Heart left ventricle (tissue), 16 donors: ENCODE measurements at places on chromosomes 2 and 18. TPM values are rescaled to one million over a fixed set of nuclear protein-coding genes. Genes with fewer than 3 reads are reported as not detected.

- peak within 1 kb of the TSS; percentile 13 for H3K27ac ChIP-seq
- DNase-seq, result no peak
- no peaks in the 10 kb centered on the region for H3K27me3 ChIP-seq
Observed at GRCh38 chr2:218607436-218608115, at the start of gene PLCD4. TSS of gene PLCD4 (plus strand) at chr2:218607899. CDS start at chr2:218615740, 7,841 bp downstream.

GRCh38 chr2:229162015-229162414 lies 109.1 kb downstream of the PID1 start:
- no peak overlapping the region for H3K27ac ChIP-seq
- H3K4me3 ChIP-seq, result no peak overlapping the region
- H3K36me3 ChIP-seq, result no peaks in the 10 kb centered on the region

DNA sequence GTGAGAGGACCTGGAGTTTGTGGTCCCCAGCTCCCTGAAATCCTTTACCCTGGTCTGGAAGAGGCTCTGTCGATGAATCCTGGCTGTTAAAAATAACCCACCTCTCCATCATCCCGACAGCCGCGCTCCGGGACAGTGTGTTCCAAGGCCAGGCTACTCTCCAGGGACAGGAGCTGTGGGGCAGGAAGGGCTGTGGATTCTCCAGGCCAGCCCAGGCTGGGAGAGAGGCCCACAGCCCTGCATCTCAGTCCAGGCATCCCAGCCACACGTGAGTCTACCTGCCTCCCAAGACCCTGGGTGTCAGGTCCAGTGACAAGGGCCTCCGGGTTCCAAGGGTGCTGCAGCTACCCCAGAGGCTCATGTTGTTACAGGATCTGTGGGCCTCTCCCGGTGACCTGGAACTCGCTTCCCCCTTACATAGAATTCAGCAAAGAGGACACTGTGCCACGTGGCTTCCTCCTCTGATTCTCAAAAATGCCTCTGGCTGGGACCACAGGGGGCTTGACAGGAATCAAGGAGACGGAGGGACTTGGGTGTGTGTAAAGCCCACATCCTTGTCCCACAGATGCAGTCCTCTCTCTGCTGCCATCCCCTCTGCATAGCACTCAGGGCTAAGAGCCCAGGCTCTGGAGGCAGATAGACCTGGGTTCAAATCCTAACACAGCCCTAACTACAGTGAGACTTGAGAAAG lies 17.3 kb downstream of the ADRA2B start:
- peaks cover 32% of the 10 kb centered on the region for H3K4me1 ChIP-seq
- H3K4me3 ChIP-seq, result no peak overlapping the region
- H3K27ac ChIP-seq, result peak overlapping the region; percentile 75
- H3K36me3 ChIP-seq, result no peaks in the 10 kb centered on the region

DNA sequence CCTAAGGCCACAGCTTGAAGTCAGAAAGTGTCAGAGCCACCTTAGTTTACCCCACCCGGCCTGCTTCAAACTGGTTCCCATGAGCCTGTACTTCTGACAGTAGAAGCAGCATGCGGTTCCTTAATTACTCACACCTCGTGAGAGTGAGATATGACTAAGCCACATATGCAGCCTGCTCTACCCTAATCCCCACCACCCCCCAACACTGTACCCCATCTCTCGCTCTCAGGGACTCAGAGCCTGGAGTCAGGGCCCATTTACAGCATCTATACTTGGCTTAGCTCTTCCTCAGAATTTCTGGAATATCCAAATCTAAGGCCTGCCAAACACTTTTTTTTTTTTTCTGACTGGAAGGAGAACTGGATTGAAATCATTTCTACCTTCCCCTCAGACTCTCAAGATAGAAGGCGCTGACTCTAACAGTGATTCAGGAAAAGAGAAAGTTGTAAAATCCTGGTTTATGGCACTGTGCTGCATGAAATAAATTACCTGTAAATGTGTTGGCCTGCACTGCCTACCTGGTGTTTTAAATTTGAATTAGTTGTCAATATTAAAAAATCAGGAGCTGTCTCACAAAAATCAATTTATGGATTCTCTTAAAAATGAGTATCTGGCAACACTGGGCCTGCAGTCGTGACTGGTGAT lies 360.0 kb downstream of the RND3 start:
- no peaks in the 10 kb centered on the region for H3K4me1 ChIP-seq
- H3K27me3 ChIP-seq, result no peaks in the 10 kb centered on the region
- H3K27ac ChIP-seq, result no peak overlapping the region
- H3K4me3 ChIP-seq, result no peak overlapping the region

DNA sequence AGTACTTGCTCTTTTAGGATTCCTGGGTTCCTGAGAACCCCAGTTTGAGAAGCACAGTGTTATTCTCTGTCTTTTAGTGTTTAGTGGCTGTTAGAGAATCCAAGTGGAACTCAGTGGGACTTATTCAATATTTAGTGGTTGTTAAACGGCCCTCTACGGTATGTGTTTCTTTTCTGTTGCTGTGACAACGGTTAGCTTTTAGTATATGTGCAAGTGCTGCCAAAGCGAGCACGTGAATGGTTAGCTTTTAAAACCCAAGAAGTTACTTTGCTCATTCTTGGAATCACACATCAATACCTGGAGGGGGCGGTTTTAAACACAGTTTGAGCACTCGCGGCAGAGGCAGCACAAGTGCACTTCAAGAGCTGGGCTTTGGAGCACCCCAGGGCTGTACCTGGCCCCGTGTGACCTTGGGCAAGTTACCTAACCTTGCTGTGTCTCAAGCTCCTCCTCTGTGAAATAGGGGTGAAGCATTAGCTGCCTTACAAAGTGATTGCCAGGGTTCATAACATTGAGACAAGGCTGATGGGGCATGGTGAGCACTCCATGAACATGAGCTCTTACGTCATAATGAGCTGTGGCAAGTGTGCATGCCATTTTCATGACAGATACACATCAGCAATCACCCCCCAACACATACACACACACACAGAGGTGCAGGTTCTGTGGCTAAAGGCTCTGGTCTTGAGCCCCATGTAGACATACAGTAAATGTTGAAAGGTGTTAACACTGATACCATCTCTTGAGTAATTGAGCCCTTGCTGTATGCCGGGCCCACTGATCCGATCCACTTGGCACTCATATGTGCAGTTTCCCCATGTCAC lies 234.1 kb downstream of the ALPK2 start:
- DNase-seq, result no peak
- no peaks in the 10 kb centered on the region for H3K27me3 ChIP-seq
- H3K27ac ChIP-seq, result no peak overlapping the region
- peaks cover 22% of the 10 kb centered on the region for H3K36me3 ChIP-seq
- peaks cover 19% of the 10 kb centered on the region for H3K4me1 ChIP-seq

GRCh38 chr2:86566158-86566820 lies 3.0 kb upstream of the CHMP3 start:
- no peak overlapping the region for H3K27ac ChIP-seq
- no peak overlapping the region for H3K4me3 ChIP-seq
- no peaks in the 10 kb centered on the region for H3K27me3 ChIP-seq
- DNase-seq, result no peak
- no peaks in the 10 kb centered on the region for H3K36me3 ChIP-seq

DNA sequence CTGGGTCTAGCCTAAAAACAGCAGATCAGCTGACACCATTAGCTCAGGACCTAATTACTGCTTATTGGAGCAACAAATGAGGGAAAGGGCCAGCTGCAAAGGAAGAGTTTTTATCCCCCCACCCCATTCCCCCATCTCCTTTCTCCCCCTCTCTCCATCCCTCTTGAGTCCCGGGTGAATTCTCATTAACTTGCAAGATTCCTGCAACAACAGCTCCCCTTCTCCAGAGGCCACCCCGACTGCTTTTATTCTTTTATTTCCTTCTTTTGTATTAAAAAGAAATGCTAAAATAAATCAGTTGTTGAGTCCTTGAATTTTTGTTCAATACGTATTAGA lies 473 bp upstream of the NOL4 start:
- no peak overlapping the region for H3K4me3 ChIP-seq
- no peak for DNase-seq
- peaks cover 4% of the 10 kb centered on the region for H3K4me1 ChIP-seq

- no peaks in the 10 kb centered on the region for H3K27me3 ChIP-seq
- H3K4me3 ChIP-seq, result no peak overlapping the region
- H3K27ac ChIP-seq, result no peak overlapping the region
- no peaks in the 10 kb centered on the region for H3K4me1 ChIP-seq
- no peak for DNase-seq
Observed at GRCh38 chr2:121233486-121234110, 51.4 kb downstream of the TFCP2L1 start.

DNA sequence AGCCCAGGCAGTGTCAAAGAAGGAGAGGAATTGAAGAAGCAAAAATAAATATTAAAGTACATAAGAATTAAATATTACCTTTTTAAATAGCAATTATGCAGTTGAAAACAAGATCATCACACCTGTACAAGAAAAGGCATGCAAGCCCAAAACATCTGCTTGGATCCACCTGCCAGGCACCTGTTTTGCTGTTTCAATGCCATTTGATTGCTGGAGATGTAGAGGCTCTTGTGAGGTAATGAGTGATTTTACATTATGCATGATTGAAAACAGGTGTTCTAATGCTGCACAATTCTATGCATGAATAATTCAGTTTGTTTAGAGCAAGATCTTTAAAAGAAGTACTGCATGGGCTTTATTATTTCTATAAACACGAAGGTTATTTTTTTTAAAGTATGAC lies 700.6 kb upstream of the ZEB2 start:
- no peak for DNase-seq
- H3K36me3 ChIP-seq, result no peaks in the 10 kb centered on the region
- no peak overlapping the region for H3K27ac ChIP-seq

GRCh38 chr2:73131807-73132206 lies 19.1 kb upstream of the RAB11FIP5 start:
- H3K36me3 ChIP-seq, result no peaks in the 10 kb centered on the region
- no peak overlapping the region for H3K27ac ChIP-seq
- no peaks in the 10 kb centered on the region for H3K27me3 ChIP-seq
- H3K4me1 ChIP-seq, result no peaks in the 10 kb centered on the region
- no peak overlapping the region for H3K4me3 ChIP-seq
- DNase-seq, result no peak

DNA sequence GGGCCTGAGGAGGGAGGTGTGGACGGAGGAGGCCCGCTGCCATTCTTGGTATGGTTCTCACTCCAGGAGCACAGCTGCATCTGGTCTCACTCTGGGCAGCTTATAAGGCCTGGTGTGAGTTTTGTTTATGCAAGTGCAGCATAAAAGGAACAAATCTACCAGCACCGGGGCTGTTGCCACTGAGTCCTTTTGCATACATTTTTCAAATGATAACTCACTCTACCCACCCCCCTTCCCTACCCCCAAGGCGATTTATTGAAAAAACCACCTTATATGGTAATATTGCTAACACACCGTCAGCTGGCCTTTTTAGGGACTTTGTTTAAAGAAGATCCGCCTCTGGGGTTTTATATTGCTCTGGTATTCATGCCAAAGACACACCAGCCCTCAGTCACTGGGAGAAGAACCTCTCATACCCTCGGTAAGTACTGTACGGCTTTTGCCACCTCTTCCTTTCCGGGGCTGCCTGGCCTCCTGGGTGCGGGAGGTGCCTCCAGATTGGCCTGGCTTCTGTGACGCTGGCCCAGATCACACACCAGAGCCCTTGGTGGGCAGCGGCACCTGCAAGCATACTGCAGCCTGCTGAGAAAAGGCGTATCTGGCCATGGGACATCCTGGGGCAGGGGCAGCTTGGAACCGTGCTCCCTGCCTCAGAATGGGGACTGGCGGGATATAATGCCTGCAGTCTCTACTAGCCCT lies at the start of gene ACTG2:
Gene ACTG2, plus strand, starts transcription at position 378 of the 699 bp plus-strand sequence. CDS start 8,304 bp downstream, outside the sequence.
- no peaks in the 10 kb centered on the region for H3K27me3 ChIP-seq
- peaks cover 12% of the 10 kb centered on the region for H3K4me1 ChIP-seq
- no peak within 1 kb of the TSS for H3K4me3 ChIP-seq
- H3K36me3 ChIP-seq, result no peaks in the 10 kb centered on the region
- no peak within 1 kb of the TSS for H3K27ac ChIP-seq
- DNase-seq, result no peak

GRCh38 chr2:96665083-96665569 lies 22.6 kb downstream of the FER1L5 start:
- H3K36me3 ChIP-seq, result no peaks in the 10 kb centered on the region
- no peaks in the 10 kb centered on the region for H3K4me1 ChIP-seq
- no peak overlapping the region for H3K4me3 ChIP-seq
- H3K27me3 ChIP-seq, result no peaks in the 10 kb centered on the region
- H3K27ac ChIP-seq, result peak overlapping the region; percentile 23
- DNase-seq, result peak; percentile 35

- peak overlapping the region; percentile 25 for H3K27ac ChIP-seq
- H3K4me3 ChIP-seq, result no peak overlapping the region
- H3K27me3 ChIP-seq, result no peaks in the 10 kb centered on the region
Observed at GRCh38 chr2:237872178-237872887, 12.9 kb downstream of the RAMP1 start.

GRCh38 chr2:107412981-107413380 lies 413.7 kb upstream of the RGPD4 start:
- no peak overlapping the region for H3K27ac ChIP-seq
- no peaks in the 10 kb centered on the region for H3K27me3 ChIP-seq
- no peaks in the 10 kb centered on the region for H3K36me3 ChIP-seq
- H3K4me3 ChIP-seq, result no peak overlapping the region

DNA sequence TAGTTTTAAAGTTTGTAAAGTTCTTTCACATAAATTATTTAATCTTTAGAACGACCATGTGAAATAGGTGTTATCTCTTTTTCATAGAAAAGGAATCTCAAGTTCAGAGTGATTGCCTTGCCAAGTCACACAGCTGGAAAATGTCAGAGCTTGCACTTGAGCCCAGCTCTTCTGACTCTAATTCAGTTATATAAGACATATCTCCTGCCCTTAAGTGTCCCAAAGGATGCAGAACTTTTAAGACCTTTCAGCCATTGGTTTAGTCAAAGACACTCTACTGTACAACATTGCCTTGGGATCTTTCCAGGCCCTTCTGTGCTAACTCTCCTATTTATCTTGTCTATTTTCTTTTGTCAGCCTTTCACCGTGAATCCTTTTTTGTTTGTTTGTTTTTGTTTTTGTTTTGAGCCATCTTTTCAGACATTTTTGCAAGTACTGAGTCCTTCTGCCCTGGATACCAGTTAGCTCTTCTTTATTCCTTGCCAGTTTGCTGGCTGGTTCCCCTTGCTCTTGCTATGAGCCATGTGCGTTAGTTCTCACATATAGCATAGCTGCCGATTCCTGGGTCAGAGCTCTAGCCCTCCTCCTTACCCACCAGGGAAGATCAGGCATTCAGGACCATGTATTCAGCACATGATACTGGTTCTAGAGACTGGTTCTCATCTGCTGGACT lies 160.0 kb upstream of the MYO3B start:
- H3K4me1 ChIP-seq, result peaks cover 23% of the 10 kb centered on the region
- peak overlapping the region; percentile 73 for H3K27ac ChIP-seq
- H3K4me3 ChIP-seq, result no peak overlapping the region
- DNase-seq, result peak; percentile 61

DNA sequence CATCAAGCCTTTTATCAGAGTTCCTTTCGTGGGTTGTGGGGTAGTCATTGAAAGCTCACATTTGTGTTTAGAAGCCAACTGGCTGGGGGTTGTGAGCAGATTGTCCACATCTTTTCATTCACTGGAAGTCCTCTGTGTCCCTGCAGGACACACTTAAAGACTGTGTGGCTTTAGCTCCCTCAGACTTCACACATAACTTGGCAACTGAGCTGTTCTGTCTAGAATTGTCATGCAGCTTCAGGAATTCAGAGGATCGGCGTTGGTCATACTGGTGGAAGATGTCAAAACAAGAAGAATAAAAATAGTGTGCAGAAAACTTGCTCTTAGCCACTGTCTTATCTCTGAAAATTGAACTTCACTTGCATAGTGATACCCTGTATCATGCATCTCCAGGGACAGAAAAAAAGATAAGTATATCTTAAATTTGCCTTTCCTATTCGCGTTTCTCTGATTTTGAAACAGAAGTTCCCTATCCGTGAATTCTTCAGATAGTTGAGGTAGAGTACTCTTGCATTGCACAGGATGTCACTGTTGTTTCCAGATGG lies 49.6 kb downstream of the TRAPPC12 start:
- no peak for DNase-seq
- no peak overlapping the region for H3K4me3 ChIP-seq
- peaks cover 16% of the 10 kb centered on the region for H3K36me3 ChIP-seq
- H3K27me3 ChIP-seq, result no peaks in the 10 kb centered on the region

CDC42EP3 gene
- total RNA-seq, result 189 TPM

VWC2L gene
- not detected for total RNA-seq

RUFY4 gene
- not detected for total RNA-seq

OSR1 gene
- total RNA-seq, result 10.4 TPM
